ENCODE measurements at places on chromosomes 4 and X.
A peak's percentile ranks its signal among the peaks of the same experiment; 100 is the strongest.

DNA sequence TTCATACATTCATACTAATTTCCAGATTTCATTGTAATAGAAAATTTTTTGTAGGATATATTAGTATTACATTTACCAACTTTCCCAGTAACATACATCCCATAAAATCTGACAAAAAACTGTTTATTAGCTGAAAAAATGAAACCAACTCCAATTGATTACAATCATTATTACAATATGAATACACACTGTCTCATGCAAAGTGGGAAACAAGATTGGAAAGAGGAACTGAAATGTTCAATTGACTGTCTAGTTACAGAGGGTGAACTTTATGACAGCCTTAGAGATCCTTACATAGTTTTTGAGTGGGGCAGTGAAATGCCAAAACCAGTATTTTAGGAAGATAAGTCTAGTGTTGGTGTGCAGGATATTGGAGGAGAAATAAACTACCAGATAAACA lies 2.3 kb upstream of the AMBN start:
- no peak overlapping the region for H3K4me3 ChIP-seq
- DNase-seq: no peak
- no peak overlapping the region for H3K27ac ChIP-seq
- no peaks in the 10 kb centered on the region for H3K27me3 ChIP-seq
- no peaks in the 10 kb centered on the region for H3K4me1 ChIP-seq

GRCh38 chrX:2388669-2389068 lies 112.1 kb downstream of the DHRSX start:
- no peaks in the 10 kb centered on the region for H3K27me3 ChIP-seq
- no peaks in the 10 kb centered on the region for H3K4me1 ChIP-seq
- DNase-seq: no peak
- H3K4me3 ChIP-seq: no peak overlapping the region
- no peak overlapping the region for H3K27ac ChIP-seq

DNA sequence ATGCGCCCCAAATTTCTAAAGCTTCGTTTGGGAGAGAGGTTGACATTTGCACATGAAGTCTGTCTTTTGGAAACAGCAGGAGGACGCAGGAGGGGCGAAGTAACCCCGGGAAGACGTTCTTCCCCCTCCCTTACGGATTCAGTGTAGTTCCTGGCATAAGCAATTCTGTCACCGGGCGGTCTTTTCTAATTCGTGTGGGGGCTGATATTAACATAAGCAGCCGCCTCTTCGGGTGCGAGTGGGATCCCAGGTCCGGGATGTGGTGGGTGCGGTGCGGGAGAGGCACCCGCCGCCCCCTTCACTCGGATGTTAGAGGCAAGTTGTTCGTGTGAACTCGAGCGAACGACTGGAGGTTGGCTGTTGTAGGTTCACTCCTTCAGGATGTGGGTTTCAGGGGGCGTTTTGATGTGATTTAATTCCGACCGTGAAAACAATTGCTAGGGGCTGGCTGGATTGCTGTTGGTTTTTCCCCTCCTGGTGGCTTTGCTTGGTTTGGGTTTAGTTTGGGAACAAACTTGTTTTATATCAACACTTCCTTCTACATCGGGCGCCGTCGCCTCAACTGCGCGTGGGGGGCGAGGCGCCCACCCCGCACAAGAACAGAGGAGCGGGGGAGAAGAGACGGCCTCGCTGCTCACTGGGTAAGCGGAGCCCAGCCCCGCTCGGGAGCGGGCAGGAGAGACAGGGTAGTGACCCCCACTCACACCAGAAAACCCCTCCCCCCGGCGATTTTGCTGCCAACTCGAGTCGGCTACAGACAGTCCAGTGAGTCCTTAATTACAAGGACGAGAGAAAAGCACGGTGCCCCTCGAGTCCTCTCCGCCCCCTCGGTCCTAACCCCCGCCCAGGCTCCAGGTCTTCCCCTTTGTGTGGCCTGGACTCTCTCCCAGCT lies 2.9 kb upstream of the LEF1 start:
- H3K4me3 ChIP-seq: peak overlapping the region; percentile 96
- H3K36me3 ChIP-seq: peaks cover 11% of the 10 kb centered on the region
- peak; percentile 68 for DNase-seq
- H3K4me1 ChIP-seq: peaks cover 46% of the 10 kb centered on the region
- H3K27me3 ChIP-seq: peaks cover 14% of the 10 kb centered on the region

DNA sequence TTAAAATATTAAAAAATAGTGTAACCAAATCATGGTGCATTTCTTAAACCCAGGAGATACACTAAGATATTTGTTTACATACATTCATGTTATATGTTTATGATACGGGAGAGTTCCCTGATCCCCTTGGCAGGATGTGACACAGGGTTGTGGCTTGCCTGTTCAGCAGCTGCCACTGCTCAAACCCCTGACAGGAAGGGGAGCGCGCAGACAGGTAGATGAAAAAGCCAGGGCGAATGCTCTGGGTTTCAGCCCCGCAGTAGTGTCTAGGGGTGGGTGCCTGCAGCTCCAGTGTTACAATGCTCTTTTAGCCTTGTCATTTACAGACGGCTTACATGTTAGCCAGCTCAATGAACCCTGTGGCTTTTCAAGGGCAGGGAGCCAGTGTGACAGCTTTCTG lies 1343.8 kb upstream of the IGFBP7 start:
- no peak overlapping the region for H3K27ac ChIP-seq
- H3K27me3 ChIP-seq: no peaks in the 10 kb centered on the region
- no peaks in the 10 kb centered on the region for H3K36me3 ChIP-seq
- no peak for DNase-seq
- no peaks in the 10 kb centered on the region for H3K4me1 ChIP-seq

DNA sequence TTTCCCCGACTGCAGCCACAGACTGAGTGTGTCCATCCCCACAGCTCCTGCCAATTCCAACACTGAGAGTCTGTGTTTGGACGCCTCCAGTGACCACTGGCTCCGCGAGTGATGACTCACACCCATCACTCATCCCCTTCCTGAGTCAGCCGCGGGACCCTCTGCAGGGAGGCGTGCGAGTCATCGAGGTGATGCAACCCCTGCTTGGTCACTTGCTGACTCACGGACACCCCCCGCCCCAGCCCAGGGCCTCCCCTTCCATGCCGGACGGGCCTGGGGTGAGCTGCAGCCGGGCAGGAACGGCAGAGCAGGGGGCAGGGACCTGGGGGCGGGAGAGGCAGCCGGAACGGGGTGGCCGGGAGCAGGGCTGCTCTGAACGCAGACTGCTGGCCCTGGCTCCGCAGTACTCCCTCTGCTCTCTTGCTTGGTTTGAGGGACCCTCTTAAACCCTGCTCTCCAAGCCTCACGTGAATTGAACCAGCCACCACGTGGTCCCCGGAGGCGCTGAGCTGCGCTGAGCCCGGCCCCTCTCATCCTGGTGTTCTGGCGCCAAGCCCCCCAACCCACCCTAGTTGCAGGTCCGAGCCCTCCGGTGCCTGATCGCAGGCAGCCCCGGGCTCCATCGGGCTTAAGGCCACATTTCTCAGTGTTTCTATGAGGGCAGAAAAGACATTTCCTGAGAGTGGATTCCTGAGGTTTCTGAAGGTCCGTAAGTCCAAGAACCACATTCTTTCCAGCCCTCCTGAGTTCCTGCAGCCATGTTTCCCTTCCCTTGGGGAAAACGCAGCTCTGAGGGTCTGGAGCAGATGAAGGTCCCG lies 32.4 kb downstream of the FGFRL1 start:
- no peak overlapping the region for H3K27ac ChIP-seq
- H3K27me3 ChIP-seq: peaks cover 27% of the 10 kb centered on the region
- no peak overlapping the region for H3K4me3 ChIP-seq
- peaks cover 4% of the 10 kb centered on the region for H3K4me1 ChIP-seq
- peak; percentile 57 for DNase-seq
- peaks cover 3% of the 10 kb centered on the region for H3K36me3 ChIP-seq
